ENCODE measurements at places on chromosomes 3 and 15.

- DNase-seq, result no peak
Measured at GRCh38 chr3:39428745-39429201, 22.3 kb downstream of the RPSA start.

GRCh38 chr3:17032407-17033034 is 147.8 kb downstream of the PLCL2 start:
- no peak for DNase-seq

GRCh38 chr15:80588801-80589200 is 106.3 kb upstream of the ABHD17C start:
- DNase-seq, result no peak

GRCh38 chr3:94794563-94794962 is 731.7 kb downstream of the NSUN3 start:
- DNase-seq, result no peak

GRCh38 chr3:179398574-179399231 is 51.2 kb downstream of the MFN1 start:
- DNase-seq, result no peak

DNA sequence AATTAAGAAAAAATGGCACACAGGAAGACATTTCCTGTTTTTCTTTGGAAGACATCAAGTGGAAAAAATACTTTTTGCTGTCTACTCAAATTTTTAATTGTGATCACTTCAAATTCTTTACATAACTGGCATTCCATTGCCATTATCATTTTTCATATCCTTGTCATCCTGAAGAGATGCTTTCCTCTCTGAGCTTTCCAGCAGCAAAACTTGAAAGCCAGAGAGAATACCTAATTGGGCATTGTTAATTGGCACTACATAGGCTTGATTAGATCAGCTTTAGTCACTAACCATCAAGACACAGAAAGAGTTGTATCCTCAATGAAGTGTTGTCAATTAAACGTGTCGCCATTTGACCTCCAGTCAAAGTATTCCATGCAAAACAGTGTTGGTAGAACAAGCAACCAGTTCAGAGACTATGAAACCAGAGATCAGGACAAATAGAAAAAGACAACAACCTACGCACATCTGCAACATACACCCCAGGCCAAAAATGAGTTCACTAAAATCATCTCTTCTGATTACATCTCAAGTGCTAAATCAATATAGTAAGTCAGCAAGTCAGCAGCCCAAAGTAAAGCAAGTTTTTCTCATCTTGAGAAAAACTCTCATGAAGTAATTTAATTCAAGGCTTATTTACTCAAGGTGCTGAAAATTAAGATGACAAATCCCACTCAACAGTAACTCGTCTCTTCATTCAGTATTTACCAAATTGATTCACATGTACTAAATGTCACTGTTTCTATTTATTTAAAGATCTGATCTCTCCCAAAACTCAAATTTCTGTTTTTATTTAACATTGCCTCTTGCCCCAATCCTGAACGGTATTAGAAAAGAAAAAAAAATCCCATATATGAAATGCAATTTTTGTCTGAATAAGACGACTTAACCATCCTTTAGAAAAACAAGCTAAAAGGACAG is 123.0 kb downstream of the SUCLG2 start:
- no peak for DNase-seq

DNA sequence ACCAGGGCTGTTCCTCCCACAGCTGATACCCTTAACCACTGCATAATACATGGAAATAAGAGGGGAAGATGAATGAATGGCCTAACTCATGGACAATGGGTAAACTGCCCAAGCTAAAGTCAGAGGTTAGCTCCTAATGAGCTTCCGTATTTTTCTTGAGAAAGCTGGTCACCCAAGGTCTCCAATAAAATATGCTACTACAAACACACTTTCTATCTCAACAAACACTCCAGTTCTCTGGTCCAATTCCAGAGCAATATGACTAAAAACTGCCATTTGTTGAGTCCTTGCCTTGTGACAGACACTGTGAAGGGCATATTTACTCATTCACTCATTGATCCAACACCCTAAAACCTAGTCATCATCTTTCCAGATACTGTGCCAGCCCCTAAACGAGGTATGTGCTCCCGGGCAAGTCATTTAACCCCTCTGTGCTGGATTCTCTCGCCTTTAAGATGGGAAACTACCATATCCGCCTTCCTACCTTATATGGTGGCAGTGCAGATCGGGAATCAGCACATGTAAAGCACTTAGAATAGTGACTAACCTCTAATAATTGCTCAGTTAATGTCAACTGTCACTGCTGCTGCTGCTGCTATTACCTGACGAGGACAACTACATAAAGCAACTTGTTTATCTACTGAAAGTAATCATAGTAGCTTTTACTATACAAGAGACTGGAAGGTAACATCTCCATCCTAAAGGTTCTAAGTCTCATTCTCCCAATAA is 89.1 kb downstream of the XXYLT1 start:
- DNase-seq, result no peak

GRCh38 chr3:173586166-173586565 is 188.6 kb downstream of the NLGN1 start:
- no peak for DNase-seq

DNA sequence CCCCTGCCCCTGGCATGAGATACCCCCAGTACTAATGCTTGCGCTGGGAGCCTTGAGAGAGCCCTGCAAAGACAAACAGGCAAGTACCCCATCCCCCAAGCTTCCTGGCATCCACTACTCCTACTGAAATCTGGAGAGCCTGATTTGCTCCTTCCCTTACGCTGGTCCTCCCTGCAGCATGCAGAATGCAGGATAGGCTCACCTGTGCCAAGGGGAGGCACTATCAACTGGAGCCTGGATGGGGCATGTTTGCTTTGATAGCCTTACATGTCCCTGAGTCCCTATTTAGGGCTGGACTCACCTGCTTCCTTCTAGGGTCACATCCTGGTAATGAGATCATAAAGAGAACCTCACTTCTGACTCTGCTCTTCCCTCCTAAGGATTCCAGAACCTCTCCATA is 42.9 kb downstream of the RAB11A start:
- DNase-seq, result peak; percentile 4

GRCh38 chr15:34248190-34248589 is 23.4 kb downstream of the EMC4 start:
- no peak for DNase-seq

DNA sequence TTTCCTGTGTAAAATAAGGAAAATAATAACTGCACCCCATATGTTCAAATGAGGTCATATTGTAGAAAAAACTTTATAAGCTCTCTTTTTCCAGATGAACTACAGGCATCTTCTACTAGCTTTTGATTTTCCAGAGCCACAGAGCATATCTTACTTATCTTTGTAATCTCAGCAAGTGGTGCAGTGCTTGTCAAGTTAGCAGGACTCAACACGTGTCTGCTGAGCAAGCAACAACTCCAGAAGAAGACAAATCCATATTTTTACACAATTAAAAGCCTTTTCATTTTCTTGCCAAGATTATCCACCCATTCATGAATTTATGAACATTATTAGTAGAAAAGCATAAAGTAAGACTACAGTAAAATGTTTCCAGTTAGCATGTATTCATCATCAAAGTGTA is 14.4 kb upstream of the TSC22D2 start:
- no peak for DNase-seq

GRCh38 chr3:109874896-109875708 is 537.8 kb upstream of the DPPA4 start:
- no peak for DNase-seq

GRCh38 chr3:117510396-117510795 is 800.8 kb downstream of the TUSC7 start:
- no peak for DNase-seq

DNA sequence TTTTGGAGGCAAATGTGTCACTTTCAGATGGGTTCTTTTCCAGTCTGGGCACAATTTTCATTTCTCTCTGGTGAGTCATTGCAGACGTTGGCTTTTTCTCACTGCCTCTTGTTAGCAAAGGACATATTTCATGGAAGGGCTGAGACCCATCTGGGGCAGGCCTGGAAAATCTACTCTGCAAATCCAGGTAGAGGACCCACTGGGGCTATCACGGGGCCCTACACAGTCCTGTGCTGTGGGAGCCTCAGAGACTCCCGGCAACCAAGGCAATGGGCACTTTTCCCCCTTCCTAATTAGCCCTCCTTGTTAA is 58.0 kb downstream of the HRH1 start:
- DNase-seq, result no peak

- no peak for DNase-seq
Measured at GRCh38 chr15:36344887-36345286, 234.5 kb upstream of the CDIN1 start.

GRCh38 chr15:79308874-79309273 is 2.0 kb upstream of the TMED3 start:
- no peak for DNase-seq

DNA sequence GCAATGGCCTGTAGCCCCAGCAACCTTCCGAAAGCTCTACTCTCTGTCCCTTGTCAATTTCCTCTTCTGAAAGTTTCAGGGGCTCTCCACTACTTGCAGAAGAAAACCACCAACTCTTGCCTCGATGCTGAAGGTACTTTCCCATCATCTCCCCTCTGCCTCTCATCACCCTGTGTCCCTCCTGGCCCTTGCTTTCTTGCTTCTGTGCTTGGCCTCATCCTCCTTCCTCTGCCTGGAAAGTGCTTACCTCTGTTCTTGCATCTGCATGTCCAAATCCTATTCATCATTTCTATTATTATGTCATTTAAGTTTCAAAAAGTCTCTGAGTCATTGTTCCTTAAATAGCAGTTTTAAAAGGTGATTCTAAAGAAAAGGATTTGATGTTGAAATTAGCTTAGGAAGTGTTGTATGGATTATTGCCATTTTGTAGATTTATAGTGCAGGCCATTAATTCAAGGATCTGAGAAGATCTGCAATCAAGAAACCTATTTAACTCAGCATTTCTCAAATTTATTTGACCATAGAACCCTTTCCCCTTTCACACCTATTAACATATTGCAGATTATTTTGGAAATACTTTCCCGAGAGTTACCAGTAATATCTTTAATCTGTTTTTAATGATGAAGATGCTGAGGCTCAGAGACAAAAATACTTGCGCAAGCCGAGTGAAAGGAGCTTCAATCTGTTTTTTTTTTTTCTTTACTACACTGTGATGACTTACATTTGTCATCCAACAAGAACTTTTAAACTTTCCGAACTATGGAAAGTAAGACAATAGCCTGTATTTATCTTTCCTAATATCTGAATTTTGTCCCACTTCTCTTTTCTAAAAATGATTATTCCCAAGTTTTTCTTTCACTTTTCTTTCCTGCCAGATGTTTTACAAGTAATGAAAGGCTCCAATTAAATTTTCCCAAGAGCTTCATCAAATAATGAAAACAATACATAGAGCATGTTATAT is 22.3 kb upstream of the CFAP161 start:
- DNase-seq, result peak; percentile 76

- no peak for DNase-seq
Measured at GRCh38 chr3:56316944-56317343, 151.3 kb downstream of the ERC2 start.

- peak; percentile 34 for DNase-seq
Measured at GRCh38 chr3:159839561-159840379, 148.9 kb upstream of the IL12A start.

DNA sequence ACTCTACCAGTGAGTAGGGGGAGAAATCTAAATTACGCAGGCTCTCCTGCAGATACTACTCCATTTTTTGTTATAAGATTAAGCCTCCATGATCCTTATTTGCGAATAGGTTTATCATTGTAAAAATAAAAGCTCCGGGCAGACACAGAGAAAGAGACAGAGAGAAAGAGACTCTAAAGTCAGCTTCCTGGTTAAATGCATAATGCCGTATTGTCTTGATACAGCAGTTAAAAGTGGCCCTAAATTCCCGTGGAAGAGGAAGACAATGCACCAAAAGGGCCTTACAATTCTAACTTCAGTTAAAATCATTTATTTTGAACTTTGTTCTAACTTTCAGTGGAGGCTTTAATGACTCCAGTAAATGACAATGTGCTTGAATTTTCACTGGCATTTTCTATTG is 98.3 kb downstream of the SLC9A9 start:
- DNase-seq, result no peak

DNA sequence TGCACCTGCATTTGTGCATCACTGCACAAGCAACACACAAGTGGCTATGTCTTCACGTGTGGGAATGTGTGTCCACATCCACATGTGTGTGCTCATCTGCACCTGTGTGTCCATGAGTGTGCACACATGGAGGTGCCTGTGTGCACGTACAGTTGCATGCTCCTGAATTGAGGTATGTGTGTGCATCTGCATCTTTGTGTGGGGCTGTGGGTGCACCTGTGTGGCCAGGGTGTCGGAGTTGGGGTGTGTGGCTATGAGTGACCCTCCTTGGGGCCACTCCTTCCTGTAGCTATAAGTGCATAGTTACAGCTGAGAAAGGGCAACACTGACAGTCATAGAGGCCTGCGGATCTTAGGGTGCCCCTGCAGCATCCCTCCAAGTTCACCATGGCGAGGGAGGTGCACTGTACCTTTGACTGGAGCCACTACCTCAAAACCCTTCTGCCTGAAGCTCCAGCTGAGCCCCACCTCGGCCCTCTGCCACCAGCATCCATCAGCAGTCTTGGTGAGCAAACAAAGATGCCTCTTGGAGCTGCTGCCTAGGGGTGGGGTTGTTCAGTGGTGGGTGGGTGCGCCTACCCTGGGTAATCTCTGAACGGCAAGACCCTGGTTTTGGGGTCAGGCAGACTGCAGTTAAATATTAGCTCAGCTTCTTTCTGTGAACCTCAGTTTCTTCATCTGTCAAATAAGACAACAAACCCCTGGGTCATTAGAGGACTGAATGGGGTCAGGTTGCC is 5.2 kb upstream of the HHATL start:
- DNase-seq, result no peak

GRCh38 chr15:79089890-79090486 is 592 bp downstream of the RASGRF1 start:
- no peak for DNase-seq

- no peak for DNase-seq
Measured at GRCh38 chr3:115022835-115023398, 124.2 kb downstream of the ZBTB20 start.

- DNase-seq, result no peak
Measured at GRCh38 chr3:112818289-112818688, 28.4 kb downstream of the CD200R1L start.

- peak; percentile 66 for DNase-seq
Measured at GRCh38 chr3:177358091-177358976, 161.1 kb upstream of the TBL1XR1 start.

DNA sequence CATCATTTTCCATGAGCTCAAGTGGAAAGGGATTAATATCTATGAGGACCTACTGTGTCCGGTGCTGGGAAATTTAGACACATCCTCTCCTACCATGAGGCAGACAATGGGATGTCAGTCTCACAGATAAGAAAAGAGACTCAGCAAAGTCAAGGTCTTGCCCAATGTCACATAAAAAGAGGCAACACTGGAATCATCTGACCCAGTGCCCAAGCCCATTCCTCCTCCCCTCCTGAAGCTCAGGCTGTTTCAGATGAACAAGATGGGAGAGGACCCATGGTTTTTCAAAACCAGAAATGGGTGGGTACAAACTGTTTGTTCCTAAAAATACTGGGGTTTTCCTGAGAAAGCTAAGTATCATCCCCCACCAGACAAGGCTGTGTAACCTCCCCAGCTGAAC is 22.2 kb downstream of the POC1A start:
- DNase-seq, result no peak

DNA sequence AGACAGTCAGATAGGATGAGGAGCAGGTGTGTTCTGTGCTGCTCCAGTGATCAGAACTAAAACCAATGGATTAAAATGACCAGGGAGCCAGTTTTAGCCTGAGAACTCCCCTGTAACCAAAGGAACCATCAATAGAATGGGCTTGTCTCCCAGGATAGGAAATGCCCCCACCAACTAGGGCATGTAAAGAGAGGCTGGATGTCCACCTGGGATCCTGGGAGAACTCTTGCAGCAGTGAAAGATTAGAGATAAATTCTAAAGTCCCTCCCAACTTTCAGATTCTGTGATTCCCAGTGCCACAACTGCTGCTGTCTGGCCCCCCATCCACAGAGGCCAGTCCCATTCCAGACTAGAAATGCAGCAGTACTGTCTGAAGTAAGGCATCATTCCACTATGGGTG is 33.8 kb downstream of the HDC start:
- no peak for DNase-seq
